ENCODE measurements at places on chromosomes 6 and 20.

GRCh38 chr6:154247119-154247861 lies 109.3 kb downstream of the IPCEF1 start:
- no peak for DNase-seq

DNA sequence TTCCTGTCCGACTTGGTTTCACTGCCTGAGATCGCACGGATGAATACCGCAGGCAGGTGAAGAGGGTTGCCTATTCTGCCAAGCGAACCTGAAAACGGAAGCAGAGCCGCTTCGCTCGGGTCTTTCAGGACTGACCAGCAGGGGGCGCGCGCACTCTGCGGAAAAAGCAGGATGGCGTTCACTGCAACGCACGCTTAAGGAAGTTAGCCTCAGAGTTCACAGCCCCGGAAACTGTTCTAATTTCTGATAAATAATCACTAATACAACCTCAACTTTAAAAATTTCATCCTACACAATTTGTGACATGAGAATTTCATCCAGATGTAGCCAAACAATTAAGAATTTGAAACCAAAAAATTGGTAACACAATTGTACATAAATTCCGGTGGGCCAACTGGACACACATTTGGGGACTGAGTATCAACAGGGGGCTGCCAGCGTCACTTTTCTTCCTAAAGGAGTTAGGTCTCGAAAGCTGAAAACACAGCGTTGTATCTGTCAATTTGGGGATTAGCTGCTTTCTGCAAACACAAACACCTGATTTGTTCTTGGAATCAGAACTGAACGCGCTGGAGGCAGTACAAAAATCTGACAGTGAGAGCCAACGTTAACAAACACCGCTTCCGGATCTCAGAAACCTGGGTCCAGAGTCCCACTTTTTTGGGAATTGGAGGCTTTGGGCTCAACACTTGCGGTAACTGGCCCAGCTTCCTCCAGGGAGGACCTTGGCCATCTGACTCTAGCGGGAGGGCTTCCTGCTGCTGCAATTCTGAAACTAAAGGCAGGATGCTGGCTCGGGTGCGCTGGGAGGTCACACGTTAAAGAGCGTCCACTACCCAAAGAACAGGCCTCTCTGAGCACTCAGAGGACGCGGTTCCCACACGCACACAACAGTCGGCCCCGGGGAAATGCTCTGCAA lies 8.8 kb downstream of the PXDC1 start:
- peak; percentile 73 for DNase-seq

DNA sequence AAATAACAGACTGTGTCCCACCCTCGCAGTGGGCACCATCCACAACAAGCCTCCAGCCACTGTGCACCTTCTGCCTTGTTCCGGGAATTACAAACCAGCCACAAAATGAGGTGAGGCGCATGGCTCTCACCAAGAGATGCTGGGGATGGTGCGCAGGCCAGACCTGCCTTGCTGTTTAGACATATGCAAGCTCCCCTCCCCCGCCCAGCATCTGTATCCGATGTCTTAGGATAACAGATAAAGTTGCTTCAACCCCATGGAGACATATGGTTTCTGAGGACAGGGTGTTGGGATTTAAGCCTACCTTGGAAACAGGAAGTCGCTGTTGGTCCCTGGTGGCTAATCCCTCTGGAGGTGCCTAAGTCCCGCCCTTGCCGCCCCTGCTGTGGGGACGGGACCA lies 50.4 kb upstream of the MPC1 start:
- no peak for DNase-seq

- DNase-seq = no peak
Observed at GRCh38 chr6:45574885-45575284, 197.2 kb upstream of the SUPT3H start.

GRCh38 chr6:137827977-137828810 lies 38.9 kb upstream of the TNFAIP3 start:
- no peak for DNase-seq

GRCh38 chr20:3654326-3655130 lies 8.7 kb downstream of the GFRA4 start:
- DNase-seq = no peak

- DNase-seq = no peak
Observed at GRCh38 chr6:161838306-161839035, 564.6 kb upstream of the AGPAT4 start.

GRCh38 chr6:137843211-137843610 lies 23.8 kb upstream of the TNFAIP3 start:
- no peak for DNase-seq

- no peak for DNase-seq
Observed at GRCh38 chr6:151763303-151763702, 44.2 kb upstream of the ESR1 start.

- no peak for DNase-seq
Observed at GRCh38 chr6:45830441-45831139, 185.1 kb downstream of the CLIC5 start.

DNA sequence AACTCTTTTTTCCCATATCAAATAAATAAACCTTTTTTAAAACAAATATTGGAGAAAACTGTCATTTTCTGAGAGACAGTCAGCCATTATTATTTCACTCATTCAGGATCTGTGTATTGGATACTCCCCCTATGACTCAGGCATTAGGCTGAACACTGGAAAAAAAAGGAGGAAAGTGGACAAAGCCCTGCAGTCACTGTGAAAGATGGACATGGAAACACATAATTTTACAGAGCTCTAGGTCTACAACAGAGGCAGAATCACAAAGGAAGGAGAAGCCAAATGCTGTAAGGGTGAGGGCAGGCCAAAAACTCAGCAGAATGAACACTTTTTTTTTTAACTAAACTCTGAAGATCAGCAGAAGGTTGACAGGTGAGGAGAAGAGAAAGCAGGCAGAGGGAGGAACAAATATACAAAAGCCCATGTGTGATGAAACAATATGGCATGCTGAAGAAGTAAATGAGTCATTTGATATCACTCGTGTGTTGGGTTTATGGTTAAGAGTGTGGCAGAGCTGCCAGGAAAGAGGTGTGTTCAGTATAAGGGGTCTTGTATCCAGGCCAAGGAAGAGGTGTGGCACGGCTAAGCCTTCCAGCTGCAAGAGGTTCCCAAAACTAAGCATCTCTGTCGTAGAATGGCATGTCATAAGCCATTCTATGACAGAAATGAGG lies 39.1 kb downstream of the EPB41L2 start:
- DNase-seq = no peak

GRCh38 chr6:42898891-42899361 lies 16.9 kb upstream of the PTCRA start:
- DNase-seq = peak; percentile 57

DNA sequence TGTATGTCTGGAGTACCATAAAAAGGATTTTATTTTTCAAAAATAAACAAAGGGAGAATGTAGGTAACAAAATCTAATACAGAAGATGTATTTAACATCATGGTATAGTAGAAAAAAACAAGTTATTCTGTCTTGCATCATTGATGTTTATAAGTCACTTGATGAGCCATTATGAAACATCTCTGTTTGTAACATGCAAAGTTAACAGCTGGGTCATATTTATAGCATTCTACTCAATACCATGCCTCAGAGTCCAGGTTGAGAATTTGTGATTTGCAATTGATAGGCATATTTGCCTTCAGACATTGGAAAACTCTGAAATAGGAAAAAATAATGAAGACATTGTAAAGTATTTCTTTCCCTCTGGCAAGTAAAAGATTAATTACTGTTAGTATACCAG lies 52.3 kb upstream of the IL20RA start:
- no peak for DNase-seq

DNA sequence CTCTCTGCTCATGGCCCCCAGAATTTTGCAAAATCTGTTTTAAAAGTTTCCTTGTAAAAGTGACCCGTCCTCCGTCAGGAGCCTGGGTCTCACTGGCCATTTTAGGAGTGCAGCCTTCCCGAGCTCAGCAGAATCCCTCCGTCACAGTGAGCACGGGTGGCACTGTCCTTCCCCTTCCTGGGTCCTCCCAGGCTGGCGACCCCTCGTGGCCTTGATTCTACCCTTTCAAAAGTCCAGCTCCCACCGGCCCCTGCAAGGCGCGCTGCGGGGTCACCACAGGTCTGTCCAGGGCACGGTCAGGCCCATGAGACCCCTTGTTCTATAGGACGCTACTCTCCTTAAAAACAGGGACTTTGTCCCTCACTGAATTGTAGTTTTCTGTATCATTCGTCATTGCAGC lies 112.7 kb downstream of the PSMB1 start:
- DNase-seq = no peak

DNA sequence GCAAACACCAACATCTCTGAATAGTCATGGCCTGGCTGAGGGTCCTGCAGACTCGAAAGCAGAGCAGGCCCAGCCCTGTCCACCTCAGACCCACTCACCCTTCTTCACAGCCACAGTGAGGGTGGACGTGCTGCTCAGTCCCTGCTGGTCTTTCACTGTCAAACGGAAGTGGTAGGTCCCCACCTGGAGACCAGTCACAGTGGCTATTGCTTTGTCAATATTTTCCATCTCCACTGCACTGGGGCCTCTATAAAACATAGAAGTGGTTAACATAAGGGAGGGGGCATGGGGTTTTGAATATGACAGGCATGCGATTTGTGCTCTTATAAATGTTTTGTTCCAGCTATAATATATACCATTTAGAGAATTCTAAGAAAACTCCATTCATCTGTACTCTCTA lies 73.9 kb downstream of the ALDH5A1 start:
- no peak for DNase-seq

DNA sequence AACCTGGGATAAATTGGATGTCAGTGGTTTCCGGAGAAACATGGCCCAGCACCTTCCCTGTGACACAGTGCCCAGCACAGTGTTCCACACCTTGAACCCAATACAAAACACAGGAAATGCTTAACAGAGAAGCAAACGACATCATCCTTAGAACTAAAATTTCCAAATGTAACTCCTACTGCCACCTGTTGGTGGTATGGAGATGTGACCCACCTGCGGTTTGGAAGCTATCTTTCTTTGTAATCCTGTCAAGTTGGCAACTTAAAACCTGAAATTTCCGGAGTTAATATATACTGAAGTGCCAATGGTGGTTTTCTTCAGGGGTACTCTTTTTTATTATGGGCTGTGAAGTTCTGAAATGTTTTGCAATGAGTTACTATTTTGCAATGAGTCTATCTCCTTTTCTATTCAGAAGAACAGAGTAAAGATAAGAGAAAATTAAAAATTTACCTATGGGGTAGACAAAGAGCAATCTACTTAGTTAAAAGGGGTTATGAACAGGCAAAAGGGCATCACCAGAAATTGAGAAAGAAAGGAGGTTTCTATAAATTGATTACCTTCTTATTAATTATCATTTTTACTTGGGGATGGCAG lies 658.8 kb downstream of the PTPRT start:
- peak; percentile 17 for DNase-seq

DNA sequence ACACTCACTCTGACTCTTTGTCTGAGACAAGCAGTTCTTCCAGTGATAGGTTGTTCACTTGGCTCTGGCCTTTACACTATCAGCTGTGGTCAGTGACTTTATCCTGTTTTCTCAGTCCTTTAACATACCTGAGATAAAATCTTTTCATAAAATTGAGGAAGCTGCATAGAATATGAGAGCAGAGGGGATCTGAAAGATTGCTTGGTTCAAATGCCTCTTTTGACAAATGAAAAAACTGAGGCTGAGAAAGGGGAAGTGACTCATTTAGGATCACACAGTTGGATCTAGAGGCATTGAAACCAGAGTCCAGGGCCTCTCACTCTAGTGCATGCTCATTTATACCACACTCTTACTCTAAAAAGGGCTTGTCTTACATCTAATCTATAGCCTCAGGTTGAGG lies 277.0 kb upstream of the TBX18 start:
- DNase-seq = no peak

DNA sequence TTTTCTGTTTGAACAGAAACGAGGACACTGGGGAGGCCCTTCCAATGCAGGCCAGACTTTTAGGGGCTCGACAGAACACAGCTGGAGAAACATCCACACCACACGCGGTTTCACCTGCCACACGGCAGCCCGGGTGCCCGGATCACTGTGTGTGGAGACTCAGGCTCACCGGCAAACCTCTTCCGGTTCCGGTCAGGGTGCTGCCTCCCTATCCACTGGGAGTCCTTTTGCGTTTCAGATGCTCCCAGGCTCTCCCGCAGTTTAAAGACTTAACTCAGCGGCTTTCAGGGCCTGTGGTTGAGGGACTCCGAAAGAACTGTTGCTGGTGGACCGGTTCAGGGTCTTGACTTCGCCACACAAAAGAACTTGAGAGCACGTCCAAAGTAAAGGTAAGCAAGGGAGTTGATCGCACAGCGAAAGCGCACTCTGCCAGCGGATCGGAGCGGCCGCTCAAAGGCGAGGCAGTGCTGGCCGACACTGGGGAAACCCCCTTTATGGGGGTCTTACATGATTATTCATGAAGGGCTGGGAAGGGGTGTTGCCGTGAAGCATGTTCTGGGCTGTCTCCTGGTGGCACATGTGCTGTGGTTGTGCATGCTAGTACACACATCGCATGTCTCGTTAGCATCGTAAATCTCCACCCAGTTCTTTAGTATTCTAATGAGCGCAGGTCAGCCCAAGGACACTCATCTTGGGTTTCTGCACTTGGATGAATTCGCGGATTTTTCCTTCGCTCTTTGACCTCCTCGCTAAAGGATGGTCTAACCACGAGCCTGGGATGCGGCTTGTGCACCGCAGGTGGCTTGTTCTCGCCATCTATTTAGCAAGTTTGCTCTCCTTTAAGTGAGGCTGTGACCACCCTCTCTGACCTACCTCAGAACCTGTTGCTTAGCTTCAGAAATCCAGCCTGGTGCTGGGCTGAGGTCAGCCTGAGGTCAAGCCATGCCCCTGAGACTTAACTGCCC lies 180.3 kb downstream of the CDH26 start:
- peak; percentile 17 for DNase-seq

- no peak for DNase-seq
Observed at GRCh38 chr6:137432054-137432611, 62.1 kb downstream of the OLIG3 start.

- peak; percentile 12 for DNase-seq
Observed at GRCh38 chr6:8549074-8549790, 113.9 kb upstream of the SLC35B3 start.

DNA sequence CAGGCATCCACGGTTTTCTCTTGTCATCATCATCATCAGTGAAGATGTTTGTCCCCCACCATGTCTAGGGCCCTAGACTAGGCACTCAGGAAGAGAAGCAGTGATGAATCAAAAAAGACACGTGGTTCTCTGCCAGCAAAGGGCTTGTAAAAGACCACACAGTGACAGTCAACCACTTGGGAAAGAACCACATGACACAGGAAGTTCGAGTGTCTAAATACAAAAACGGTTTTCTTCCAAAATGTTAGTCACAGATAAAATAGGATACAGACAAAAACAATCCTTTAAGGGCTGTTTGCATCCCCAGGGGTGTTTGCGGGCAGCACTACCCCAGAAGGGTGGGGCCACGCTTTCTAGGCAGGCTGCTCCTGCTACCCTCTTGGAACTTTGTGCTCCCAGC lies 356.8 kb upstream of the AGPAT4 start:
- DNase-seq = no peak

GRCh38 chr6:74434171-74434570 lies 738.2 kb downstream of the CD109 start:
- DNase-seq = no peak

GRCh38 chr6:14455427-14455826 lies 337.9 kb downstream of the CD83 start:
- no peak for DNase-seq

DNA sequence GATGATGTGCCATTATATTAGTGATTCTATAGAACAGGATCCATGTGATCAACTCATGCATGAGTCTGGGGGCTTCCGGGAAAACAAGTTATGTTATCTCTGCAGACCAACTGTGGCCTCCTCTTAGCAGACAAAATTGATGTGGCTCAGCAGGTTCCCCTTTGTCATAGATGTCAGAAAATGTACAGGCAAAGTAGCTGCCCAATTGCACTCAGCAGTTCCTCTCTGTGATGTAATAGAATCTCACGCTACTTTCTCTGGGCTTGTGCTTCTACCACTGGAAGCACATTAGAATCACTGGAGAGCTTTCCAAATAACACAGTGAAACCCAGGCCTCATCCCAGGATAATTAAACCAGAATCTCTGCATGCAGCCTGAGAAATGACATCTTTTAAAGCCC lies 253.1 kb downstream of the SLC24A3 start:
- no peak for DNase-seq

Measured in left kidney (tissue), 8 donors.